ENCODE measurements at places on chromosomes 16 and 17.

- ATAC-seq = peak; percentile 1
Observed at GRCh38 chr16:50742576-50743200, 802 bp downstream of the CYLD start.

- no peak for ATAC-seq
Observed at GRCh38 chr16:67518676-67519075, 10.0 kb upstream of the RIPOR1 start.

- no peak for ATAC-seq
Observed at GRCh38 chr17:45780921-45781320, 3.2 kb upstream of the CRHR1 start.

DNA sequence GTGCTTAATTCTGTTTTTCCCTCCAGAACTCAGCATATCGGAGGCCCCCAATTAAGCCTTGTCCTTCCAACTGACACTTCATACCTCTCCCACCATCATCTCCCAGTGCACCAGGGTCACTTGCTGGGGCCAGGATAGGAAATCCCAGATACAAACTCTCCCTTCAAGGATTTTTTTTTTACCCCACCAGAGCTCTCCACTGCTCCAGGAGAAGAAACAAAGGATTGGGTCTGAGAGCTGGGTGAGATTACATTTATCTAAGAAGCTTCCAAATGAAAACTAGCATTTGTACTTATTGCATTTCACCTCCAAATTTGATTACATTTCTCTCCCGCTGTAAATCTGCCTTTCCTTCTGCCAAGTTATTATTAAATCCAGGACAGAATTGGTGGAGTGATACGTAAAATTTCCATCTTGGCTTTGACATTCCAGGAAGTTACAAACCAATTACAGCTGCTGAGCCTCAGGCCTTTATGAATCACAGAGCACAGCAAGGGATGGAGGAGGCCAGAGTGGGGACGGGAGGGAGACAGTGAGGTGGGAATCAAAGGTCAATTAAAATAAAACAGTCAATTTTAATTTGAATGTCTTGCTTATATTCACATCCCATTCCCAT, 123.5 kb downstream of the USP31 start:
- ATAC-seq = no peak

DNA sequence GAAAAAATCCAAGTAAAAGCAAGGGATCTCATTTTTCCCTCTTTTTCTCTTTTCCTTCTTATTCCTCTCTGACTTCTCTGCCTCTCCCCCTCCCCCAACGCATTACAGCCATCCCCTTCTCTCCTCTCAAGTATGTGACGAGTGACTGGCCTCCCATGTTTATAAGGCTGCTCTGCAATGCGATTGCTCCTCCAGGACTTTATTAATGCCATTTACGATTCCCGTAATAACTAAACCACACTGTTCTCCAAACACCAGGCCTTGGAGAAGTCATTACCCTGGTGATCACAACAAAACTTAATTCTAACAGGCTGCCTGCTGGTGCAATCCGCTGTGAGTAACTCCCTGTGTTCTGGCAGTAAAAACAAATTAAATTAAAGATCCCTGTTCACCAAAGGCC, 88.8 kb downstream of the HS3ST3B1 start:
- no peak for ATAC-seq

DNA sequence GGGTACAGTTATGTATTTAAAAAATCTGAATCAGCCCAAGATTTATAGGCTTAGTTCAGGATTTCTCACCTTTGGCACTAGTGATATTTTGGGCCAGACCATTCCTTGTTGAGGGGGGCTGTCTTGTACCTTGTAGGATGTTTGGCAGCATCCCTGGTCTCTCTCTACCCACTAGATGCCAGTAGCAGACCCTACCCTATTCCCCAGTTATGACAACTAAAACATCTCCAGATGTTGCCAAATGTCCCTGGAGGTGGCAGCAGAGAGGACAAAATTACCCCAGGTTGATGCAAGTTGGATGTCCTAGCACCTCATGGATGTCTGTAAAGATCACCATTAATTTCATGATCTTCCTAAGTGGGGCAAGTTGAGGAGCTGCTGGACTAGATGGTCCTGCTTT, 45.8 kb downstream of the SYT17 start:
- ATAC-seq = no peak

DNA sequence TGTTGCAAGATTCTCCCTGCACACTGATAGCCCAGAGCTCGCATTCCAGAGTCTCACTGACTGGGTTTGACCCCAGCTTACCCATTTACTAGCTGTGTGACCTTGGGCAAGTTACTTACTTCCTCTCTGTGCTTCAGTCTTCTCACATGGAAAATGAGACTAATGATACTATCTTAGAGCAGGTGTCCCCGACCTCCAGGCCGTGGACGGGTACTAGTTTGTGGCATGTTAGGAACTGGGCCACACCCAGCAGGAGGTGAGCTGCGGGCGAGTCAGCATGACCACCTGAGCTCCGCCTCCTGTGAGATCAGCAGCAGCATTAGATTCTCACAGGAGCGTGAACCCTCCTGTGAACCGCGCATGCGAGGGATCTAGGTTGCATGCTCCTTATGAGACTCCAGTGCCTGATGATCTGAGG, 15.8 kb downstream of the ANKFY1 start:
- ATAC-seq = no peak

DNA sequence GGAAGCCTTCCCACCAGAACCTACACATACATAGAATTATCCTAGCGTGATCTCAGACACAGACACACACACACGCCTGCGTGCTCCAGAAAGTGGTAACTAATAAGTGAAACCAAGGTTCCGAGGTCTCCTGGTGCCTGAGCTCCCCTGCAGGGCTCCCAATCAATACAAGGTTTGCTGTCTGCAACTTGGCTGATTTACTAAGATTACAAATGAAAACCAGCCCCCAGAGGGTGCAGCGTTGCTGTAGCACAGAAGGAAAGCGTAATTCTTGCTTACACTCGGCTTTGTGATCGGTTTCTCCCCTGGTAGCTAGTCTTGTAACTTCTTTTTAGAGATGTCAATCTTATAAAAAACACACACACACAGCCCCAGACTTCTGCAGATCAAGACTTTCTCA, 334.1 kb upstream of the XYLT1 start:
- ATAC-seq = no peak

GRCh38 chr16:62711797-62712196, 675.6 kb upstream of the CDH8 start:
- no peak for ATAC-seq

DNA sequence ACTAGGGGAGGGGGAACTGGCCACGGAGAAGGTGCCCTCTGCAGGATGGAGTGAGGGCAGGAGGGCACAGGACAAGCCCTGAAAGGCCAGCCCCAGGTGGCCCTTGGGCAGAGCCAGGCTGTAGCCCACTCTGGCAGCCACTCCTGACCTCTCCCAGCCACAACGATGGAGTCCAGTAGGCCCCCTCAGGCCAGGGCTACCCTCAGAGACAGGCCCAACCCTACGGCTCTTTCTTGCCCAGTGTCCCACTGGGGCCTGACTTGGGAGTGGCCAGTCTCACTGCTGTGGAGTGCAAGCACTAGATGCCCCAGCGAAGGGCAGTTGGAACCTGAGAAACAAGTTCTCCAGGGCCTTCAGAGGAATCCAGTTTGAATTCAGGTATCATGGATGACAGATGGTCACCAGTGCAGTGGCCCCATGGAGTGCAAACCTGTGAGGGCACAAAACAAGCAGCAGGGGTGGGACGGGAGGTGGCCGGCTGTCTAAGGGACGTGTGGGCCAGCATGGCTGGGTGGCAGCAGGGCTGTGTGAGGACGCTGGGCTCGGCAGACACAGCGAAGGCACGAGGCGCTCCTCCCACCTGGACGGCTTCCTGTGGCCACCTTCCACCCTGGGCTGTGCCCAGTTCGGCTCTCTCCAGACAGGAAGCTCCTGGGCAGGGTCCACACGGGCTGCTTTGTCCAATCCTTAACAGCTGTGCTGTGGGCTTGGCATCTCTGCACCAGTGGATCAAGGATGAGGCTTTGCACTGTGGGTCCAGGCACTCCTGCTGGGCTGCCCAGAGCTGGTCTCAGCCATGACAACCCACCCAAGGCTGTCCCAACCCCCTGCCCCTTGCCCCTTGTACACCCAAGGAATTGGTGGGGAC, 72.1 kb downstream of the AMFR start:
- no peak for ATAC-seq

GRCh38 chr16:54425068-54425467, 138.5 kb upstream of the IRX3 start:
- ATAC-seq = no peak

DNA sequence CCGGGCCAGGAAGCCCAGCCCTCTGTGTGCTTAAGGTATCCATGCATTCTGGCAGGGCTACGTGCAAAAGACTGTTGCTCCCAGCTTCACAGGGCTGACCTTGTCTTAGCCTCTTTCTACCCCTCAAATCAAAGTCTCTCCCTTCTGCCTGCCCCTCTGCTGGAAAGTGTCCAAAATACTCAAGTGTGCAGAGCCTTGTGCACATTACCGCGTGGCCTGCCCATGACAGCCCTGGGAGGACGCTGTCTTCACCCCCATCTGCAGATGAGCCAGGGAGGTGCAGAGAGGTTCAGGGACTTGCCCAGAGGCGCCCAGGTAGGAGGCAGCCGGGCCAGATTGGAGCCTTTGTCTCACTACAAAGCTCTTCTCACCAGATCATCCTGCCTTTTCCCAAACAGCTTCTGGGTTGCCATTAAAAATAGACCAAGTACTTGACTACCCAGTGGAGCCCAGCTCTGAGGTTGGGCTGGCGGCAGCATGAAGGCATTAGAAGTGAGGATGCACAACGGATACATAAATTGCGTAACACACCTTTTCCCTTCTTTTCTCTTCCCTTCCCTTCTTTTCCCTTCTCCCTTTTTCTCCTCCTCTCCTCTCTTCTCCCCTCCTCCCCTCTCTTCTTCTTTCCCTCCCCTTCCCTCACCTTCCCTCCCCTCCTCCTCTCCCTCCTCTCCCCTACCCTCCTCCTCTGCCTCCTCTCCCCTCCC, 3.5 kb downstream of the CACNG4 start:
- no peak for ATAC-seq

DNA sequence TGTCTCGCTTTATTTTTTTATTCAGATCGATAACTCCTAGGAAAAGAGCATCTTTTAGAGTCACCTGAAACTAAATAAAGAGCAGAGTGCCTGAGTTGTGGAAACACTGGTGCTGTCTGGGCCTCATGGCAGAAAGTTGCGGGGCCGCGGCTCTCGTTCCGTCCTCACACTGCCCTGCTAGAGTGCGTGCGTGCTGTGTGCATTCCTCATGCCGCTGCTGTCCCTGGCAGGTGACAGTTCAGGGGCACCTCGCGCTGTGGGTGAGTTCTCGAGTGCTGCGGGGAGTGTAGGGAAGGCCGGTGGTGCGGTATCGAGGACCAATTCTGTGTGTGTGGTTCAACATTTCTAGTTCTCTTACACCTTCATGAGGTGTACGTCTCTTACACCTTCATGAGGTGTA, 136.6 kb downstream of the RPTOR start:
- ATAC-seq = no peak

DNA sequence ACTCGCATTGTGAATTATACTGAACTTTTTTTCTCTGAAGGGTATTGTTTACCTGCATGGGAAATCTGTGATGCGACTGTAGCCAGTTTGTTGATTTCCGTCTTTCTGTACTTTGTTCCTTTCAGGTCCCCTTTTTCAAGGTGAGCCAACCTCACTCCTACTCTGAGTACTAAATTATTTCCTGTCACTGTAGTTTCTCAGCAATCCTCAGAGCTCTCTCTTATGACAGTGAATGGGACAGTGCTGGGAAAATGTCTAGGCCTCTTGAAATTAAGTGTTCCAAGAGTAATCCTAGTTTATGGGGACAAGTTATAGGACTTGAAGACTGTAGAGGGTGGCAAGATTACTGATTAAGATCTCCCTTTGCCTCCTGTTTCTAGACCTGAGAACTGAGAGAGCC, 167.6 kb downstream of the CNTNAP4 start:
- ATAC-seq = no peak

- no peak for ATAC-seq
Observed at GRCh38 chr16:84800158-84800978, 19.4 kb upstream of the CRISPLD2 start.

DNA sequence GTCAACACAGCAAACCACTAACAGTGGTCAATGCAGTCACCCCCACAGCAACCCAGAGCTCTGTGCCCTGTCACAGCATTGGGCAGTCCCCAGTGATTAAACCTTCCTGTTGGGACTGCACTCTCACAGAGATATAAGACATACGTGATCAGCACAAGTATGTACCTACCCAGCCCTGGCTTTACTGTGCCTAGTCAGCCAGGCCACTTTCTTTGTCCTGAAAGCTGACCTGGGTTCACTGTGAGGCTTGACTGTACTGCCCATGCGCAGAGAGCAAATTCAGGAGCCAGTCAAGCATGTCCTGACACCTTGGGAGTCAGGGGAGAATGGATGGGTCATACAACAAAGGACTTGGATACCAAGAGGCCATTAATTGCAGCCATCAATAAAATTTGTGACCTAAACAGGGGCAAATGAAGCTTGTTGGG, 10.9 kb upstream of the TMEM170A start:
- peak; percentile 70 for ATAC-seq

DNA sequence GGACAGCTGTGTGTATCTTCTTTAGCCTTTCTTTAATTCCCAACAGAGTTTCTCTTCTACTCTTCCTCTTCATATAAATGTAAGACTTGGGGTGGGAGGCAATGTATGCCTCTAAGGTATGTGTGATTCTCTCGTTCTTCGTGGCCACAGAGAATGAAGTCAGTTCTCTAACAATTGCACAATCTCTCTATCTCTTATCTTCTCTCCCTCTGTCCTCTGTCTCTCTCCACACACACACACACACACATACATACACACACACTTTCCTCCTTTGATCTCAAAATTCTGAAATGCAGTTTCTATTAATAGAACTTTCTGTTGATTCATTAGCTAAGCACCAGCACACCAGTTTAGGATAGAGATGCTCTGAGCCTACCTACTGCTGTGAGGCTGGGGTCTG, 615.7 kb upstream of the SALL1 start:
- no peak for ATAC-seq

DNA sequence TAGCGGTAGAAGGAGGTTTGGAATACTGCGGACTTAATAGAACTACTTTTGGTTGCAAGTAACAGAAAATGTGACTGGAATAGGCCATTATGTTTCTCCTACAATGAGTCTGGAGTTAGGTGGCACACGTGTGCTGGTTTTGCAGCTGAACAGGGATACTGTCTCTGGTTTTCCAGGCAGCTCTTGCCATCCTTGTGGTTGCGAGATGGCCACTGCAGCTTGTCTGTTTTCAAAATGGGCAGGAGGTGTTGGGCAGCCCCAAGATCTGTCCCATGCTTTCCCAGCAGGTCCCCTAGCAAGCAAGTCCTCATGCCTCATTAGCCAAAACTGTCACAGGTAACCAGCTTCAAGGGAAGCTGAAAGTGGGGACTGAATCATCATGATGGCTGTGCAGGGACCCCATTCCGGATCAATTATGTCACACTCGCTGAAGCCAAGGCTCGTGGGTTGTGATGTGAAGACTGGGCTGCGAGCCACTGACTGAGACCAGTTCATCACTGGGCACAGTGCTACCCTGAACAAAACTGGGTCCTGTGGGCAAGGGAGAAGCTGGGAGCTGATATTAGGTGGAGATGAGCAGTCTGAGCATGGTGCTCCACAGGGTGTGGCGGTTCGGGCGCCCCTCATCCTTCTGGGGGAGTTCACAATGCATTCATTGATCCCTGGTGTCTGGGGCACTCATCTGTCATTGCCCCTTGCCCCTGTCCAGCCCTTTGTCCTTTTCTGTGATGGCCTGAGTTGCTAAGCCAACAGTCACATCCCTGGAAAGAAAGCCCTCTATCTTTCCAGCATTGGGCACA, 82.1 kb downstream of the KSR1 start:
- ATAC-seq = no peak

- ATAC-seq = no peak
Observed at GRCh38 chr16:10834766-10835165, 16.2 kb upstream of the TVP23A start.

All from activated T-helper 17 cell treated with anti-CD3 and anti-CD28 coated beads, Interleukin-2, amount 50 U/mL, for 72 hours (primary cell).